ENCODE measurements at places on chromosomes 6 and 20.

DNA sequence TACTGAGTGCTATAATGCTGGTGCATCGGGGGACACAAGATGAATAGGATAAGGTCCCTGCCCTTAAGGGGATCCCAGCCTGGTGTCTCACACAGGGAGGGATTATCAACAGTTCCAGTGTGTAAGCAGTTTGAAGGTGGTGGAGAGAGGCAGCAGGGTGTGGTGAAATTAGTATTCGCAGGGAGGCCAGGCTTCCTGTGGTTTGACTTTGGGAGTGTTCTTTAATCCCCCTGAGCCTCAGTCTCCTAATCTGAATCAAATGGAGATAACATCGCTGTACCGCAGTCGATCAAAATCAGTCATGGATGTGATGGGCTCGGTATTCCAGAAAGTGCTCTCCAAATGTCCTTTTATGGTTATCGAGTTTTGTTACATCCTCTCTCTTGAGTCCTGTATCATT lies 288.1 kb upstream of the SUPT3H start:
- no peak for ATAC-seq

- ATAC-seq: peak; percentile 69
Observed at GRCh38 chr6:45084257-45084656, 243.9 kb upstream of the RUNX2 start.

DNA sequence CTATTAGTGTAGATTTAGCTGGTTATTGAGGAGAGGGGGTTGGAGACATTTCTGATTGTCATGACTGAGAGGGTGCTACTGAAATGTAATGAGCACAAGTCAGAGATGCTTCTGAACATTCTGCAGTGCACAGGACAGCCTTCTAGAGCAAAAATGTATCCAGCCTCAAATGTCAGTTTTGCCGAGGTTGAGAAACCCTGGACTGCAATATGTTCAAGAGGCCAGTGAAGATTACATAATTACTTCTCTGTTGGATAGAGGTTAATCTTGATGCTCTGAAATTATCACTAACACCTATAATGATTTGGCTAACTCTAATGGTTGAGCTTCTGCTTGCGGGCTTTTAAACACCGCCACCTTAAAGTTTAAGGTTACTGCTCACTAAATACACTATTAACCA lies 3.4 kb upstream of the DUSP22 start:
- no peak for ATAC-seq

DNA sequence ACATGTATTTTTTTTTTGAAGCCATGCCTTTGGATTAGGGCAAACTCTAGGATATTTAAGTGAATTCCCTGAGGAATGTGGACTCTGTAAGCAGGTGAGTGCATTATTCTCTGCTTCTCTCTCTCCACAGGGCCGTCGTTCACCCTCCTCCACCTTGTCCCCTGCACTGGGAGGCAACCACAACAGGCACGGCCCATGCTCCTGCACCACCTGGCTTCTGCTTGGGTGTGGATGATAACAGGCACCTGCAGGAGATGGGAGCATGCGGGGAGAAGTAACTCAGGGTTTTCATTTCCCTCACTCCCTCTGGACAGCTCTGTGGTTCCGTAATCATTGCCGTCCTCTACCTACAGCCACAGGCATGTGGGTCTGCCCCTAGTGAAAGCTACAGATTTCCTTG lies 43.4 kb downstream of the HLA-C start:
- ATAC-seq: no peak

DNA sequence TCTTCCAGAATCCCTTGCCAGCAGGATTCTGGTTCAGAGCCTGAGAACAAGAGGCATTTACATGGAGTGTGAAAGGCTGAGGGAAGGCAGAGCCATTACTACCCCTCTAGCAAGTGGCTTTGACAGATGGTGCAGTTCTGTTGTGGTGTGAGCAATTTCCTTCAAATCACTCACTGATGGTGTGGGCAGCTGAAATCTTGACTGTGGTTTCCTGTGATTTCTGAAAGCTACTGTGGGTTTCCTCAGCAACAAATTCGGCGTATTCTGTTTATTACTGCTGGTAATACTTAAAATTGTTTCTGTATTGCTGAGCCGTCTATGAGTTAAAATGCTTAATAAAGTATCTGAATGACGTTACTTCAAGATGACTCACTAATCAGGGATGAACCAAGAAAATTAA lies 181.5 kb upstream of the TCF21 start:
- ATAC-seq: no peak

DNA sequence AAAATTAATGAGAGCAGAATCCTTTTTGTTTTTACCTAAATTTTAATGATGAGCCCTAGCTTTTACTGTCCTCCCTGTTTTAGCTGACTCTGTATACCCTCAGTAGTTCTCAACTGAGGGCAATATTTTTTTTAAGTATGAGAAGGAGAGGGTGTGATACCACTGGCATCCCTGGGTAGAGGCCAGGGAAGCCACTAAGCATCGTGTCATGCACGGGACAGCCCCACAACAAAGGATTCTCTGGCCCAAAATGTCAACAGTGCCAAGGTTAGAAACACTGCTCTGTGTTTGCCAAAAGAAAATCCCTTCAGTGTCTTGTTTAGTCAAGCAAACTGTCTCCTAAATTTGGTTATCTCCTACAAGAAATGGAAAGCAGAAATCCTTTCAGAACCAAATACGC lies 210.4 kb downstream of the KCNQ5 start:
- no peak for ATAC-seq

GRCh38 chr6:7313505-7314165 lies 636 bp upstream of the SSR1 start:
- ATAC-seq: no peak

- no peak for ATAC-seq
Observed at GRCh38 chr6:40398810-40399477, 188.2 kb downstream of the LRFN2 start.

- no peak for ATAC-seq
Observed at GRCh38 chr20:57505979-57506378, 19.0 kb downstream of the CTCFL start.

DNA sequence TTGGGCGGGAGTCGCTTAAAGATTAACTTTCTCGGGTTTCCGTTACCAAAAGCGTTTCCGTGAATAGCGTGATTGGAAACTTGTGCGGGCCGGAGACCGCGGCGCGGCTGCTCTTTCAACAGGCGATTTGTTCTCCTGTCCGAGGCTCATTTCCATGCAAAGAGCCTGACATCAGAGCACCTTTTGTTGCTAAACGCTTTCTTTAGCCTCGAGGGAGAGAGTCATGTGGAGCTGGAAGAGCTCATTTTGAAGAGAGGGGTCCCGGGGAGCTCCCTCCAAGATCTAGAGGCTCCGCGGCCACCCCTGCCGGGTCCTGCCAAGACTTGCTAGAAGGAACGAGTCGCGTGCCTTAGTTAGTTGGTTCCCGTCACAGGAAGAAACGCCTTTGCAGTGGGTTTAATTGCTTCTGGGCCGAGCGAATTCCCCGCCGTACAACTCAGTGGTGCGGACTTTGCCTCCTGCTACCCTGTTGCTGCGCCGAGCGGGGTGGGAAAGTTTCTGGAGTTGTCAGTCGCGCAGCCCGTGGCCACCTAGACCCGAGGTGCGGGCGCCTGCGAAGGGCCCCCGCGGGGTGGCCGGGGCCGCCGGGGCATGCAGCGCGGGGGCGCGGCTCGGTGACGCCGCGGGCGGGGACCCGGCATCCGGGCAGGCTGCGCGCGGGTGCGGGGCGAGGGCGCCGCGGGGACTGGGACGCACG lies at the start of gene SASH1:
SASH1 (plus strand) TSS at position 489 of the 697 bp plus-strand sequence. CDS start 230 bp downstream, outside the sequence.
- ATAC-seq: no peak

DNA sequence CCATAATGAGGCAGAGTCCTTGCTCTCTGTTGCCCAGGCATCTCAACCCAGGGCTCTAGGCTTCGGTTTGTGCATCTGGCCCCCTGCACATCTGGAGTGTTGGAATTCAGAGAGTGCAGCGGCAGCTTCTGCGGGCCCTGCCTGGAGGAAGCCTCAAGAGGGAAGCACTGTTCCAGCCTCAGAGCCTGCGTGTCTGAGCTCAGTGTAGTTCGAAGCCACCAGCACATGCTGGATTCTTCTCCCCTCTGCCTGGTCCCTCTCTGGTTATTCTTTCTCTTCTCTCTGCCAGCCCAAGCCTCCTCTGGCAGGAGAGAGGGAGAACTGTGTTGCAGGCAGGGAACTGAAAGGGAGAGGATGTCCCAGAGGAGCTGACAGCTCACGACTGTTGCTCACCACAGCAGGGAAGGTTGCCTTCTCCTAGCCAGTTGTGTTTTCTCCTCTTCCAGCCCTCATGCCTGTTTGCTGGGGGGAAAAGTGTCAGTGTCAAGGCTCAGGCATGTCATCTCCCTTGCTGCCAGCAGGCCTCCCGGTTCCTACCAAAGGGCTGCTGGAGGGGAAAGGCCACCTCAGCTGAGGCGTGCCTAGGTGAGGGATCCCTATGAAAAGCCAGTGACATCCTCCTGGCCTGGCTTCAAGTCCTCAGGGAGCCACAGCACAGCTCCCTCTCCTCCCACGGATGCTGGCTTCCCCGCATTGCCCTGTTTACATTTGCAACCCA lies 126.0 kb upstream of the LRFN2 start:
- ATAC-seq: no peak

- no peak for ATAC-seq
Observed at GRCh38 chr6:22631091-22631490, 61.7 kb downstream of the HDGFL1 start.

GRCh38 chr6:53790886-53791285 lies 3.9 kb upstream of the LRRC1 start:
- no peak for ATAC-seq

DNA sequence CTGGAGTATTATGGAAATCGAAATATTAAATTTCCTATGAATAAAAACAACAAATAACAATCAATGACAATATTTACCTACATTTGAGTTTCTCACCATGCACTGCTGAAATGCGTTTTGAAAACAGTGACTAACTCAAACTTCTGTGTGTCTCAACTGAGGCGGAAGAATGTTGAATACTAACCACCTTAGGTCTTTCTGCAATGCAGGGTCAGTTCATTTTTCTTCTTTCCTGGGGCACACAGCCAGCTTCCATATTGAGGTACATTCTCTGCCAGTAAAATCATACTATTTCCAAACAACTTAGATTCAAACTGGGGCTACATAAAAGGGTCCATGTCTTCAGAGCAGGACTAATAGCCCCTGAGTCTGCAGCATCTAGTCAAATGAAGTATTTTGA lies 310.1 kb downstream of the UTRN start:
- no peak for ATAC-seq

DNA sequence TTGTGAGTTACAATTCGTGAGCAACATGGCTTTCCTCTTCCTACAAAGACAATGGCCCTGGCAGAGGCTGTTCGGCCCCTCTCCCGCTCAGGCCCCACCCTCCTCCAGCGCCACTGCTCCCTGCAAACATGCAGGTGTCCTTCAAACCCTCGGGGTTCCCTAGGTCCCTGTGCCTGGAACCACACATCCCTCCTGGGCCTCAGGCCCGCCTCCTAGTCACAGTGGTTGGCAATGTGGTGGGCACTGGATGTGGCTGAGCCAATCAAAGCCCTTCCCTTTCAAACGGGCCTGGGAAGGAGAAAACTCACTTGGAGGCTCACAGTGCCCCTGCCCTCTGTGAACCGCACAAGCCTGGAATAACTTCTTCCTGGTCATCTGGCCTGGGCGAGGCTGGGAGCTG lies 147.2 kb downstream of the TFAP2C start:
- ATAC-seq: no peak

- ATAC-seq: no peak
Observed at GRCh38 chr6:21103626-21104224, 489.8 kb upstream of the SOX4 start.

DNA sequence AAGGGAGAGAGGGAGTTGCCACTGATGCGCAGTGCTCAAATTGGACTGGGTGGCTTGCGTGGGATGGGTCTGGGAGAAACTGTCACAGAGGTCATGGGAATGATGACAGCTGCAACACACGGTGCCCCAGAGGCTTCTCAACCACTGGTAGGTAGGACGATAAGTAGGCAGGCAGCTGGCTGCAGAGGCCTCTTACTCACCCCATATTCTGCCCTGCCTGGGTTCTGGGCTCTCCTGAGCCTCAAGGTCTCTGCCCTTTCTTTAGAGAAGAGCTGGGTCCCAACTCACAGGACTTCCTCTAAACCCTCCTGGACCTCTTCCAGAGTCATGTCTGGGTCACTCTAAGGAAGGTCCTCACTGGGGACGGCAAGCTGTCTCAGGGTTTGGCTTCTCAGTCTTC lies 37.2 kb upstream of the RNF24 start:
- no peak for ATAC-seq

- no peak for ATAC-seq
Observed at GRCh38 chr20:16279320-16279719, 293.9 kb downstream of the KIF16B start.

DNA sequence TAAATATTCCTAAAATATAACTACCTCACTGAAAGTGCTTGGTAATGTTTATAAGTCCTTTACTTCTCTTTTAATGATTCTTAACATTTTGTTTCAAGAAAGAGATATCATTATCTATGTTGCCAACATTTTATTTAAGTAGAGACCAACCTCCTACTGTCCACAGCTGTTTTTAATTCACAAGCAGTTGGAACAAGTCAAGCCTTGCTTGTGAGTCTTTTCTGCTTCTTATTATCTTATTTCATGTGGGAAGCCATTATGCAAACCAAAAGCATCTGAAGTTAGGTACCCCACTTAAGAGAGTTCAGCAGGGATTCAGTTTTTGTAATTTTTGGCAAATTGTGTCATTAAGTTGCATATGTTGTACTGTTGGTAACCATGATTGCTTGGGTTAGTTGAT lies 1714.5 kb downstream of the GRIK2 start:
- ATAC-seq: no peak

- no peak for ATAC-seq
Observed at GRCh38 chr6:56868687-56869086, 86.2 kb upstream of the BEND6 start.

GRCh38 chr6:5537967-5538366 lies 276.7 kb downstream of the FARS2 start:
- ATAC-seq: no peak

GRCh38 chr20:23582293-23582692 lies 14.0 kb upstream of the CST9L start:
- no peak for ATAC-seq

- no peak for ATAC-seq
Observed at GRCh38 chr6:161522276-161522675, 248.4 kb upstream of the AGPAT4 start.

DNA sequence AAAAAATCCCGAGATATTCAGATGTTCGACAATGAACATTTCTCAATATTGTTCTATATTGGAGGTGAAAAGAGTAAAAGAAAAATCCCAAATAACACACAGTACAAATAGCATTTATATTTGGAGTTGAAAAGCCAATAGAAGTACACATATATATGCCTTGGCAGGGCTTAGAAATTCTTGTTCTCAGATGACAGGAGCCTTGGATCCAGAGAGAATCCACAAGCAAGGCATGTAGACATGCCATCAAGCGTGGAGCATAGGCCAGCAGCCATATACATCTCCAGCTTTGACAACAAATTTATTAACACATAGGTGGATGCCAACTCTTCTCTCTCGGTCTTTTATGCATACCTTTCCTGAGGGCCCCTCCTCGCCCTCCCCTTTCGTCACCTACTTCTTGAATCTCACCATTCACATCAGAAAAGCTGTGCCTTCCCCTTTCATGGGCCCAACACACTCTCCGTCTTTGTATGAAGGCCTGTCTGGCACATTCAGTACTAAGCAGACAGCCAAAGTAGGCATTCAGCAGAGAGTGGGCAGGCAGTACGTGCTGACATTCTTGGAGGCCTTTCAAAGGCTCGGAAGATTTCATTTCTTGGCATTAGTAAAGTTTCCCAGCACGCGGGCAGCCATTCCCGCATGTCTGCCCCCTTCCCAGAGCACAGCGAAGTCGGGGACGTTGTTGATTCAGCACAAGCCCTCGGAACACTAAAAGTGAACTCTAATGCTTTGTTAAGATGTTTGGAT lies 18.2 kb downstream of the NEDD9 start:
- no peak for ATAC-seq
